ENCODE measurements at places on chromosomes 12 and 14.

- DNase-seq, result no peak
Observed at GRCh38 chr12:105164068-105164467, 56.5 kb downstream of the WASHC4 start.

DNA sequence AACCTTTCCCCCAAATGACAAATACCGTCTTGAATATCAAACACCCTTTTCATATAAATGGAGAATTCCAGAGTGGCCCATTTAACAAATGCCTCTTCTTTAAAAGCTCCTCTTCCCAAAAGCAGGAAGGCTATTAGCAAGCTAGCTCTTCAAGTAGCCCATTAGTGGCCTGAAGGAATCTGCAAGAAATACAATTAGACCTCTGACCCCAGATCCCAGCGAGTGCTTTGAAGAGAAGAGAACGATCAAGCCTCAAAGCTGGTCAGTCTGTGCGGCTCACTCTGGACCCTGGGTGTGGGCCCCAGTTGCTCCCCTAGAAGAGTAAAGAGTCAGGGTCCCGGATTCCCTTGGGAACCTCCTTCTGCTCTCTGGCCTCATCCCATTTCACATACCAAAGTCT lies 325.6 kb downstream of the NUAK1 start:
- no peak for DNase-seq

DNA sequence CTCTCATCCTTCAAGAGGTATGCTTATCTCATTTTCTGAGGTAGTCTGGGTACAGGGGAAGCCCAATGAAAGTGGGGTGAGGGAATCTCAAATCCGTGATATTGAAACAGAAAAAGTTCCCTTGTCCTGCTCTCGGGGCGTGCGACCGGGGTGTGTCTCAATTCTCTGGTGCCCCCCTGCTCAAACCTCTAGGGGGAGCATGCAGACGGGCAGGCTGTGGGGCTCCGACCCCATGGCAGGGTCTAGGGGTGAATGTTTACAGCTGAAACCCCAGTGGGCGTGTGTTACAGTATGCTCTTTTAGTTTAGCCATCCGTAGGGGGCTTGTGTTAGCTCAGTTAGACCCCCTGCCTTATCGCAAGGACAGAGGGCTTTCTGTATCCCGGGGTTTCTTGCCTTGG lies 68.7 kb downstream of the PTPRQ start:
- DNase-seq, result no peak

DNA sequence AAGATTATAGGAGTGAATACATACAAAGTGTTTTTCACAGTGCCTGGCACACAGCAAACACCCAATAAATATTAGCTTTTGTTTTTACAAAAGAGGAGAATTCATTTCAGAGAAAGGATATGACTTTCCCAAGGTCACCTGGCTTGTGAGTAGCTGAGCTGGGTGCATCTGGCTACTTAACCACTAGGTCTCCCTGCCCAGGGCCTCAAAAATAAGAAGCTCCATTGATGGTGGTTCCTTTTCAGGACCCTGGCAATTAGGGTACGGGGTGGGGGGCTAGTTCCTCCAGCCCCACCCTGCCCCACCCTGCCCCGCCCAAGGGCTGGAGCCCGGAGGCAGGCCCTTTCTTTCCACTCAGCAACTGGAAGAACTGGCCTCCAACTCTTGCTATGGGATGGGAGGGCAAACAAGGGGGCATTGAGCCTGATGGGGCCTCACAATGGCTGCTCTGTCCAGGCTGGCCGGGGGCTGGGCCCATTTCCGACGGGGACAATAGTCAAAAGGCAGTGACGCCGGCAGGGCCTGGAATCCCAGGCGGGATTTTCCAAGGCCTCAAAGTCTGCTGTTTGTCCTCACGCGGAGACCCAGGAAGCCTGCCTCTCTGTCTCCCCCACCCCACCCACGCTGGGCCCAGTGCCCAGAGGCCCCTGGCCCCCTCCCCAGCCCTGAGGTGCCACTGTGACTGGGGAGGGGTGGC lies 8.2 kb upstream of the ATG101 start:
- no peak for DNase-seq

- DNase-seq, result peak; percentile 64
Observed at GRCh38 chr14:74619672-74620131, 7.7 kb upstream of the LTBP2 start.

GRCh38 chr12:92412856-92413255 lies 267.2 kb upstream of the BTG1 start:
- peak; percentile 50 for DNase-seq

DNA sequence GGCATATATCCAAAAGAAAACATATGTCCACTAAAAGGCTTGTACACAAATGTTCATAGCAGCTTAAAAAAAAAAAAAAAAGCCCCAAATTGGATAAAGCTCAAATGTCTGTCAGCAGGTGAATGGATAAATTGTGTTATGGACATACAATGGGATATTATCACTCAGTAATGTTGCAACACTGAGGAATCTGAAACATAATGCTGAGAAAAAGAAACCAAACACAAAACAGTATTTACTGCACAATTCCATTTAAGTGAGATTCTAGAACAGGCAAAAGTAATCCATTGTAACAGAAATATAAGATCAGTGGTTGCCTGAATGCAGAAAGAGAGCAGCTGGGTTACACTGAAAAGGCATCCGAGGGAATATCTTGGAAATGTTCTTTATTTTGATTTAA lies 117.9 kb downstream of the SLC15A5 start:
- DNase-seq, result no peak

- DNase-seq, result no peak
Observed at GRCh38 chr14:89587136-89587420, 170.0 kb upstream of the FOXN3 start.

DNA sequence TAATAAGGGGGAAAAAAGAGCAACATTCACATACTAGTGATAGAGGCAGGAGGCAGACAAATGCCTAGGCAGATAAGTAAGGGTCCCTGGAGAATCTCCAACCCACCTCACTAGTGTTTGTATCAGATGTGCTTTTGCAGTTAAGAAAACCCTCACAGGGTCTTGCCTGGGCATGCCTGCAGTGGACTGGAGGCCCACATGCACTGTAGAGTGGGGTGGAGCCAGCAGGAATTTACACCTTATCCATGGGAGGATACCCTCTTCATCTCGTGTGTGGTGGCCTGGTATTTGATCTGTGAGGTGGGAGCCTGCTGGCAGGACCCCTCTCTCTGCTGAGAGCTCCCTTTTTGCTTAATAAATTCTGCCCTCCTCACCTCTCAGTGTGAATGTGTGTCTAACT lies 238.0 kb upstream of the SLC16A7 start:
- peak; percentile 36 for DNase-seq

DNA sequence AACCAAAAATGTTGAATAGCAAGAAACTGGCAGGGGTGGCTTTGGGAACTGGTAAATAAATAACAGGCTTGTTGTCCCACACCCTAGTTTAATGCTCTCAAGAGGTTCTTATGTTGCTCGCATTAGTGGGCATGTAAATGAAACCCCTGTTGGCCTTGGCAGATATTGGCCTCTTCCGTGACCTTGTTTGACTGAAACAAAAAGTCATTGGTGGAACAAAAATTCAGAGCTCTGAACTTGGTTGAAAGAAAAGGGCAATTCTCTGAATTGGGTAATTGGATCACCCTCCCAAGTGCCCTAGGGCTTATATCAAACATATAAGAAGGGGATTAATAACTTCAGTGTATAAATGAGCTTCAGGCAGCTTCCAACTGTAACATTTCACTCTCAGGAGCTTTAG lies 426.2 kb downstream of the ZFP36L1 start:
- DNase-seq, result no peak

- DNase-seq, result peak; percentile 90
Observed at GRCh38 chr12:75944097-75944904, 87.3 kb downstream of the PHLDA1 start.

DNA sequence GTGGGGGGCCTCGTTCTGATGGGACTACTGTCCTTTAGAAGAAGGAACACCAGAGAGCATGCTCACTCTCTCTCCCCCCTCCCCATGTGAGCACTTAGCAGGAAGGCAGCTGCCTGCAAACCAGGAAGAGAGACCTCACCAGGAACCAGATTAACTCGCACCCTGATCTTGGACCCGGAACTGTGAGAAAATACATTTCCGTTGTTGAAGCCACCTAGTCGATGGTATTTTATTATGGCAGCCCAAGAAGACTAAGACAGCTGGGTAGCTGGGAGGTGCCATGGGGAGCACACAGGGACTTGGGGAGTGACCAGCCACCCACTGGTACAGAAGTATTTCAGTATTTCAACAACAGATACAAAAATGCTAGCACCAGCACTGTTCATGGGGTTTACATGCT lies 59.0 kb downstream of the VCPKMT start:
- no peak for DNase-seq

DNA sequence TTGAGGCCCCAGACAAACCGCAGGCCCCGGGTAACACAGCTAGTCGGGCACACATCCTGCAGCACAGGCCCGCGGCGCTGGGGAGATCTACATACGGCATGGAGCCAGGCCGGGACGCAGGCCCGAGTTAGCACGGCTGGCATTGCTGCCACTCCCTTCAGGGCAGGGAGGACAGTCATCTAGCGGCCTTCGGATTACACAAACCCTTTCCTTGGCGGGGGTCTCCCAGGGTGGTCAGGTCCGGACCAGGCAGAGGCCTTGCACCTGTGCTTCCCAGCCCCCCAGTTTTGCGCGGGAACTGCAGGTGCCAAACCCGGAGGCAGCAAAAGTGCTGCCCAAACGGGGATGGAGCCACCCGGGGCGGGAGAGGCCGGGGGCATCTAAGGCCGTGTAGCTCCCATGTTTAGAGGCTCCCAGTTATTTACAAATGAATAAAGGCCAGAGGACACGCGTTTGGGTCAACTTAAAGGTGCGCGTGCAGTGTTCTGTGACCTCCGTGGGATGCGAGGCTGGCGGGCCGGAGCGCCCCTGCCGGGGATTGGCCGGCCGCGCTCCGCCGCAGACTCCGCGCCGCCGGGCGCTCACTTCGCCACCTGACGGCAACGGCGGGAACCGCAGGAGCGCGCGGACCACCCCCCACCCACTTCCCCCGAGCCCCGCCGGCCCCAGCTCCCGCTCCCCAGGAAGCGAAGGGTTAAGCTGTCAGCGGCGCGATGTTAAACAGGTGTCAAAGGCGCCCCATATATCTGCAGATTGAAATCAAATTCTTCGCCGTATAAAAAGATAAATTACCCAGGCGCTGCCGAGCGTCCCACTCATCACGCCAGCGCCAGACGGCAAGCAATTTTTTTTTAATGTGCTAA lies 18.1 kb downstream of the VSX2 start:
- DNase-seq, result peak; percentile 29

DNA sequence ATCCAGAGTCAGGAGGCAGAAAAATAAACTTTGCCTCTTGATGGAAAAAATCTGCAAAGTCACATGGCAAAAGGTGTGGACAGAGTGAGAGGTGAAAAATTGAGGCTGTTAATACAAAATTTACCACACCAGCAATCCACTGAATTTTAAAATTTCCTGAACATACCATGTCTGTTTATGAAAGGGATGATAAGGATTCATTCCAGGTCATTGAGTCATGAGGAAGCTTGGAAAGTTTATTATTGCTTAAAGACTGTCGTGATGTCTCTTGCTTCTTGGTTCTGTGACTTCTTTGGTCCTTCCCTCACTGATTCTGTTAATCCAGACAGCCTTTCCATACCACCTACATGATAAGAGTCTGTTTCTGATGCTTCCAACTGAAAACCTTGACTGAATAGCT lies 73.2 kb downstream of the TTC6 start:
- DNase-seq, result no peak

- DNase-seq, result peak; percentile 22
Observed at GRCh38 chr12:68675101-68675842, 11.5 kb upstream of the NUP107 start.

- no peak for DNase-seq
Observed at GRCh38 chr14:105014032-105014431, 6.9 kb downstream of the CDCA4 start.

DNA sequence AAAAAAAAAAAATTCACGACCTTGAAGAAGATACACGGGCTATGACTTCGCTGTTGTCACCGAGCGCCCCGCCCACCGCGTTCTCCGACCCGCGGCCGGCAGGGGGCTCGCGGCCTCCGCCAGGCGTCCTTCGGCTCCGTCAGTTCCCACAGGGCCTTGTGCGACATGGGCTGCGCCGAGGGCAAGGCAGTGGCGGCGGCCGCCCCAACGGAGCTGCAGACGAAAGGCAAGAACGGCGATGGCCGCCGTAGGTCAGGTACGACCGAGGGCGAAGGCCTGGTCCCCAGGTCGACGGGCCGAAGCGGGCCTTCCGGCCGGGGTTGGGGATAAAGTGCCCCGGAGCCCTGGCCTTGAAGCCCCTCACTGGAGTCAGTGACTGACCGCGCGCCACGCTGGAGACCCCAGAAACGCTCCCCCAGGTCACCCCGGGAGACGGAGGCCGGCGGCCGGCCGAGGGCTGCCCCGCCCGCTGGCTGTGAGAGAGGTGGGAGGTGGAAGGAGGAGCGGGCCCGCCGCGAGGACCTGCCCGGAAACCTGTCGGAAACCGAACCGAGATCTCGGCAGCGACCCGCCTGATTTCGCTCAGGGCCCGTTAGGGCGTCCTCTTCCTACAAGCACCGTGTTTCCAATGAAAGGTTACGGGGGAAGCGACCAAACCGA lies at the start of gene TXNRD1:
TXNRD1 (plus strand) TSS at position 142 of the 660 bp plus-strand sequence; CDS start at position 166, 24 bp downstream.
- DNase-seq, result peak; percentile 91

GRCh38 chr12:72271451-72272090 lies 599 bp upstream of the TRHDE start:
- peak; percentile 86 for DNase-seq

DNA sequence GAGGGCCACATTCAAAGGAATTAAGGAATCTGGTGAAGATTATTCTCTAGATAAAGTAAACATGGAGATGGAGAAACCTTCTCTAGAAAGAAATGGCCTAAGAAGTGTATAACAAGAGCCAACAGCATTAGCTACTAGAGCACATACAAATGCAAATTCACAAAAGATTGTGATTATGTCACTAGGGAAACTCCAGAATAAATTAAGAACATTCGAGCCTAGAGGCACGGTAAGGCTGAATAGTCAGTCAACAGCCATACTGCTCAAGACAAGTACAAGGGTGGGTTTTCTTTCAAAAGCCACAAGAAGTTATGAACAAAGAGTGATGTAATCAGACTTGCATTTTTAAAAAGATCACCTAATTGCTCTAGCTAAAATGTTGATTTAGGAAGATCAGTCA lies 25.4 kb downstream of the PPP4R3A start:
- no peak for DNase-seq

DNA sequence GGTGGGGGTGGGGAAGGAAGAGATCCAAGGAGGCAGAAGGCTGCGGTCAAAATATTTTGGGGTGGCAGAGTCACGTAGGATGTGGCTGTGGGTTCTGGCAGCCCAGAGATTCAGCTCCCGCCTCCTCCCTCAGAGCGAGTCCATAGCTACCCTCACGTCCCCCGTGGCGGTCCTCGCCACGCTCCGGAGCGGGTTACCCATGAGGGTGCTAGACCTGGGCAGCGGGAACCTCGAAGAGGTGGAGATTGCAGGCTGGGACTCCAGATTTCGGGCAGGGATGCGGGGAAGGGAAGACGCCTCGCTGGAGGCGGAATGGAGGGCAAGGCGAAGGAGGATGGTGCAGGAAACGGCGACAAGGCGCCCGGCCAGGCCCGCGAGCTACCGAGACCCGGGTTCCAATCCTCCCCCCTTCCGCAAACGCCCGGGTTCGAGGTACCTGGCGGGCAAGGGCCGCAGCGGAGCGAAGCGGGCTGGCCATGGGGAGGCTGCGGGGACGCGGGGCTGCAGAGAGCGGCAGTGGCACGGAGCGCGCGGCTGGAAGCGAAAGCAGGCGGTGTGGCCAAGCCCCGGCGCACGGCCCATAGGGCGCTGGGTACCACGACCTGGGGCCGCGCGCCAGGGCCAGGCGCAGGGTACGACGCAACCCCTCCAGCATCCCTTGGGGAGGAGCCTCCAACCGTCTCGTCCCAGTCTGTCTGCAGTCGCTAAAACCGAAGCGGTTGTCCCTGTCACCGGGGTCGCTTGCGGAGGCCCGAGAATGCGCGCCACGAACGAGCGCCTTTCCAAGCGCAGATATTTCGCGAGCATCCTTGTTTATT lies 46.2 kb downstream of the BCAT1 start:
- DNase-seq, result peak; percentile 75

- peak; percentile 11 for DNase-seq
Observed at GRCh38 chr12:95385246-95386035, 88.5 kb upstream of the METAP2 start.

Data from mesendoderm (in vitro differentiated cells).